ENCODE measurements at places on chromosomes 13 and 19.

DNA sequence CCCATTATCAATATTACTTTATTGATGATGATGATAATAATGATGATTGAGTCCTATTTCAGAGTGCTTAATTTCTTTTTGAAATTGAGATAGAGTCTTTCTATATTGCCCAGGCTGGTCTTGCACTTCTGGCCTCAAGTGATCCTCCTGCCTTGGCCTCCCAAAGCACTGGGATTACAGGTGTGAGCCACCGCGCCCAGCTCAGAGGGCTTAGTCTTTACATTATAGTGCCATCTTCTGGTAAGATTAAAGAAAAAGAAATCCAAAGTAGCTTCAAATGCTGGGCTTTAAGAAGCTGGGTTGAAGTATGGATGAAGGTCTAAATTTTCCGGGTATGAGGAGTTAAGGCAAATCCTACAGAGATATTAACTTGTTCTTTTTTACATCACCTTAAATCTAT, 3.4 kb upstream of the ZNF333 start:
- DNase-seq = peak; percentile 8

DNA sequence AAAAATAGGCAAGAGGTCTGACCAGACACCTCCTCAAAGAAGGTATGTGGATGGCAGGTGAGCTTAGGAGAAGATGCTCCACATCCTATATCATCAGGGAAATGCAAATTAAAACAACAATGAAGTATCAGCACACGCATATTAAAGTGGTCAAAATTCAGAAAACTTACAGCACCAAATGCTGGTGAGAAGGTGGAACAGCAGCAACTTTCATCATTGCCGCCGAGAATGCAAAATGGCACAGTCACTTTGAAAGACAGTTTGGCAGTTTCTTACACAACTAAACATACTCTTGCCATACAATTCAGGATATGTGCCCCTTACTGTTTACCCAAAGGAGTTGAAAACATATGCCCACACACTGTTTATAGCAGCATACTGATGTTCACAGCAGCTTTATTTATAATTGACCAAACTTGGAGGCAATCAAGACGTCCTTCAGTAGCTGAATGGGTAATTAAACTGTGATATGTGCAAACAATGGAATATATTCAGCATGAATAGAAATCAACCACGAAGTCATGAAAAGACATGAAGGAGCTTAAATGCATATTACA, 22.5 kb downstream of the OR10H4 start:
- no peak for DNase-seq

GRCh38 chr13:76936763-76937162, 11.5 kb upstream of the ACOD1 start:
- no peak for DNase-seq

- DNase-seq = no peak
Measured at GRCh38 chr19:47063874-47064273, 15.4 kb upstream of the TMEM160 start.

GRCh38 chr19:49614096-49614833, 23.3 kb downstream of the PRR12 start:
- DNase-seq = peak; percentile 92

GRCh38 chr13:43180837-43181236, 157.5 kb downstream of the DNAJC15 start:
- DNase-seq = no peak

GRCh38 chr13:23934520-23934919, 37.2 kb upstream of the C1QTNF9B start:
- DNase-seq = no peak

DNA sequence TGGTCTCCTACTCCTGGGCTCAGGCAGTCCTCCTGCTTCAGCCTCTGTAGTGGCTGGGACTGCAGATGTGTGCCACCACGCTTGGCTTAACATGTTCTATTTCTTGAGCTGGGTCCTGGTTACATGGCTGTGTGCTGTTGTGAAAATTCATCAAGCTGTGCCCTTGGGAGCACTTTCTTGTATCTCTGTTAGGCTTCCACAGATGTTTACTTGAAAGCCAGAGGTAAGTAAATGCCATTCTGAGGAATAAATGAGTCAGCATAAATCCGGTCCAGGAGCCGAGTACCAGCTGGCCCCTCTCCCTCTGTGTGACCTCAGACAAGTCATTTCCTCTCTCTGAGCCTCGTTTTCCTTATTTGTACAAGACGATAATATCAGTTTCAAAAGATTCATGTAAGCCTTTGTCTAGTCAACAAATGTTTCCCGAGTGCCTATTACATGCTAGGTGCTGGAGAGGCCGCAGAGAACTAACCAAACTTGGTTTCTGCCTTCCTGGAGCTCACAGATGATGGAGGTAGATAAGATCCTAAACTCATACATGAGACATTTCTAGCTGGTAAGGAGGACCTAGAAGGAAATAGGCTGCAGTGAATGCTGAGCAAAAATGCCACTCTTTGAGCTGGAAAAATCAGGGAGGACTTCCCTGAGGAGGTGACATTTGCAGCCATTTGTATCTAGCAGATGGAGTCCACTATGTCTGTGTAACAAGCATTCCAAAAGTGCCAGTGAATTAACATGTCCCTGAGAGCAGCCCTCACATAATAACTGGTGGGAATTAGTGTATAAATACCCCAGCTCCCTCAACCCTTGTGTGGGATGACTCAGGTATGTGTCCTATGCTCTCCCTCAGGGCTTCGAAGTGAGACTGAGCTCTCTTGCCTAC, 2.7 kb upstream of the RASAL3 start:
- peak; percentile 50 for DNase-seq

DNA sequence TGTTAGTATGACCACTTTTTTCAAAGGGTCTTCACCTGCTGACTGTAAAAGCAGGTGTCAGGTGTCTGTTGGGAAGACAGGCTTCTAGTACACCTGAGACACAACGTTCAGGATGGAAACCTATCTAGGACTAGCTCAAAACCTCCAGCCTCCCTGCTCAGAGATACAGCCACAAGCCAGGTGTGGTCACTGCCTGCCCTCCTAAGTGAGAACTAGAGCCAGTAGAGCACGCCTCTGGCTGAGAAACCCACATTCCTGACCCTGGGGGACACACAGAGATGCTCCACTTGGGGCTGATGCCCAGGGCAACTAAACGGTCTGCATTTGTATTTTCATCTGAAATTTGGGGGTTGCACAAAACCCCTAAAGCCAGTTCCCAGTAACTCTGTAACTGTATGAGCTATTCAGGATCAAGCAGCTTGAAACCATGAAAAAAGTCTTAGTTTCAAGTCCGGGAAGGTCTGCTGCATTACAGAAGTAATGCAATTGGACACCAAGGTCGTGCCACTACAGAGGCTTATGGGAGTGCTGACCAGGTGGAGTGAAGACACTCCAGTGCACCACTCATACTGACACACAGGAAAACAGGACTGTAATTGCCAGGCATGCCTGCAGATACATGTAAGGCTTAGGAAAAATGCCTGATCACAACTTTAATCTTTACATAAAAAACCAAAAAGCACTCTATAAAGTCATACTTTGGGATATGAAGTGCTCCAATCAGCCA, 27.8 kb downstream of the ANKRD10 start:
- DNase-seq = no peak

GRCh38 chr13:77460195-77460594, 75.3 kb upstream of the SCEL start:
- no peak for DNase-seq

DNA sequence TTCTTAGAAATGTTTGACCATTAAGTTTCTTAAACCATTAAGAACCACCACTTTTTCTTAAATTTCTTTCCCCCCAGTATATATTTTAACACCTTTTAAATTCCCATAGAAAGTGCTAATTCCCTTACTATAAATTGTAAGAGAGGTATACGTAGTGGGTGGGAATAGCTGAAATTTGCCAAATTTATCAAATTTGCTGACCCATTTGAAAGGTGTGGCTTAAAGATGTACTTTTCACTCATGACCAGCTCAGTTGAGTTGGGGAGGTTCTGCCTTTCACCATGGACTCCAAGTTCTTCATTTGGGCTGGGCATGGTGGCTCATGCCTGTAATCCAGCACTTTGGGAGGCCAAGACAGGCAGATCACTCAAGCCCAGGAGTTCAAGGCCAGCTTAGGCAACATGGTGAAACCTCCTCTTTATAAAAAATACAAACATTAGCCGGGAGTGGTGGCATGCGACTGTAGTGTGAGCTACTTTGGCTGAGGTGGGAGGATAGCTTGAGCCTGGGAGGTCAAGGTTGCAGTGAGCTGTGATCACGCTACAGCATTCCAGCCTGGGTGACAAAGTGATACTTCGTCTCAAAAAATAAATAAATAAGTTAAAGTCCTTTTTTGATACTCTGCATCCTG, 133.2 kb downstream of the MRPL57 start:
- no peak for DNase-seq

GRCh38 chr19:47742634-47743033, 2.7 kb upstream of the NOP53 start:
- DNase-seq = peak; percentile 50

- DNase-seq = no peak
Measured at GRCh38 chr13:44872751-44873150, 116.5 kb downstream of the NUFIP1 start.

- DNase-seq = peak; percentile 29
Measured at GRCh38 chr13:77810430-77810829, 108.2 kb downstream of the EDNRB start.

DNA sequence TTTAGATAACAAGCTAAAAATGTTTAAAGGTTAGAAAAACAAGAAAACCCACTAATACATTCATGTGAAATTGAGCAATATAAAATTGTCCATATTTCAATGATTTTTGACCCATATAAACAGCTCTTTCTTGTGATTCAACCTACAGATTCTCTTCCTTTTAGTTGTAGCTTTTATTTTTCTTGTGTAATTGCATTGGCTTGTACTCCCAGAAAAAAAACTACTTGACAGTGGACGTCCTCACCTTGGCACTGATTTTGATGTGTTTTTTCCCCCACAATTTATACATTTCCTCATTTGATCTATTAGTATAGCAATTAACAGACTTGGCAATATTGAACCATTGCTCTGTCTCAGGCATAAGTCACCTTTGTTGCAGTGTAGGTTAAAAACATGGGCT, 4.7 kb downstream of the CCDC194 start:
- DNase-seq = no peak

DNA sequence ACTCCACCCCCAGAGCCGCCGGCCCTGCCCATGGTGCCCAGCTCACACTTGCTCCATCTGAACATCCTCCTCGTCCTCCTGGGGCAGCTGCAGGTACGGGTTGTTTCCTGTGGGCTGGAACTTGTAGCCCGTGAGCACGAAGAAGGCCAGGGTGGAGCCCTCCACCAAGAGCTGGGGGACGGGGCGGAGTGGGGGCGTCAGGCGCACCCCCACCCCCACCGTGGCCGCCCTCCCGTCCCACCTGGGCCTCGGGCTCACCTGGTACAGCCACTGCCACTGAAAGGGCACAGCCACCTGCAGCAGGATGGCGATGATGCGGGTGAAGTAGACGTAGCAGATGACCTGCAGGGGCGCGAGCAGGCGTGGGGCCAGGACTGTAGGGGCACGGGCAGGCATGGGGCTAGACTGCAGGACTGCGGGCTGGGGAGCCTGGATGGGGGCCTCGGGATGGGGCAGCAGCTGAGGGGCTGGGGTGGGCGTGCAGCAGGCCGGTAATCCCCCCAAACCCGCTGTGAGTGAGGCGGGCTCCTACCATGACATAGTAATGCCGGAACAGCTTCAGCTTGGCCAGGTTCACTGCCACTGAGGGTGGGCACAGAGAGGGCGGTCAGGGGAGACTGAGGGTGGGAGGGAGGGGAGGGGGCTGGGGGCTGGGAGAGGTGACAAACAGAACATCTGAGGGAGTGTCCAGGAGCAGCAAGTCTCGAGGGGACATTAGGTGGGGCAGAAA, 6.3 kb downstream of the GPR108 start:
- DNase-seq = no peak

DNA sequence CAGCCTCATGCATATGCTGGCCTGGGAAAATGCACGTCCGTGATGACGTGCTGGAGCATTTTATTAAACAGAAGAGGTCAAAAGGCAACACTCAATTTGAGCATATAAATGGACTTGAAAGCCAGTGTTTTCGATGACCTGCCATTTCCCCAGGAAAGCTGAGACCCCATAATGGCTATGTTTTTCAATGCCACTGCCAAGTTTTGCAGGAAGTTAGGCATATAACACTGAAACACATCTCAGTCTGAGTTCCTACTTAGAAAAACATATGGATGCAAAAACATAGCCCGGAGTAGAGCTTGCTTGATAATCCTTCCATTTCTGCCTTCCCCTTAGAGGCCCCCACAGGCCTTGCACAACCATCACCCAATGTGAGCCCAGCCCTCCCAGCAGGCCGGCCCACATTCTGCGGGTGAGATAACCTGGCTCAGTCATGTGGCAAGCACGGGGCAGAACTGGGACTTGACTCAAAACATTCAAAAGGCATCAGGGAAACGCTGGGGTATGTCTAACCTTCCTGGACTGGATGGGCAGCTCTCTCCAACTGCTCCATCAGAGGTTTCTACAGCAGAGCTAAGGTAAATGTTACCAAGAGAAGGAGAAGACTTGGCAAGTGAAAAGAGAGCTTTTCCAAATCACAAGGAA, 24.9 kb downstream of the EPS15L1 start:
- peak; percentile 78 for DNase-seq
